ENCODE measurements at places on chromosomes 2 and 18.

DNA sequence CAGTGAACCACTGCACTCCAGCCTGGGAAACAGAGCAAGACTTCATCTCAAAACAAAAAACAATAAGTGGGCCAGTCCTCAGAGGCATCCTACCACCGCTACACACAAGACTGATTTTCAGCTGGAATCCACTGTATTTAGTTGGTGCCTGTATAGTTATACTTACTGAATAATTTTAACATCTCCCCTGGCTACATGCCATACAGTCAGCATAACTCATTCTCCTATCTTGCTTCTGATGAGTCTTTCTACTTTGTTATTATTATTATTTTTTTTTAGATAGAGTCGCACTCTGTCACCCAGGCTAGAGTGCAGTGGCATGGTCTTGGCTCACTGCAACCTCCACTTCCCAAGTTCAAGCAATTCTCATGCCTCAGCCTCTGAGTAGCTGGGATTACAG lies 19.9 kb upstream of the CAB39 start:
- no peaks in the 10 kb centered on the region for H3K36me3 ChIP-seq
- no peak for DNase-seq
- H3K27me3 ChIP-seq, result no peaks in the 10 kb centered on the region
- H3K4me1 ChIP-seq, result peaks cover 39% of the 10 kb centered on the region

DNA sequence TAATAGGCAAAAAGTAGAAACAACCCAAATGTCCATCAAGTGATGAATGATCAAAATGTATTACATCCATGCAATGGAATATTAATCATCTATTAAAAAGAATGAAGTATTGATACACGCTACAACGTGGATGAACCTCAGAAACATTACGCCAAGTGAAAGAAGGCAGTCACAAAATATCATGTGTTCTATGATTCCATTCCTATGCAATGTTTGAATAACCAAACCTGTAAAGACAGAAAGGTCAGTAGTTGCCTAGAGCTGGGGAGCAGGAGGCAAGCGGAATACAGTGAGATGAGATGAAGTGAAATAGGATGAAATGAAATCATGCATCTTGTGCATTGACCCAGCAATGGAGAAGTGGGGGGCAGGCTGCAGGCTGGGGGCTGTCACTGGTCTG lies 17.9 kb upstream of the COL6A3 start:
- H3K27ac ChIP-seq, result peak overlapping the region; percentile 94
- DNase-seq, result no peak
- no peak overlapping the region for H3K4me3 ChIP-seq
- H3K36me3 ChIP-seq, result no peaks in the 10 kb centered on the region
- H3K4me1 ChIP-seq, result peaks cover 29% of the 10 kb centered on the region

DNA sequence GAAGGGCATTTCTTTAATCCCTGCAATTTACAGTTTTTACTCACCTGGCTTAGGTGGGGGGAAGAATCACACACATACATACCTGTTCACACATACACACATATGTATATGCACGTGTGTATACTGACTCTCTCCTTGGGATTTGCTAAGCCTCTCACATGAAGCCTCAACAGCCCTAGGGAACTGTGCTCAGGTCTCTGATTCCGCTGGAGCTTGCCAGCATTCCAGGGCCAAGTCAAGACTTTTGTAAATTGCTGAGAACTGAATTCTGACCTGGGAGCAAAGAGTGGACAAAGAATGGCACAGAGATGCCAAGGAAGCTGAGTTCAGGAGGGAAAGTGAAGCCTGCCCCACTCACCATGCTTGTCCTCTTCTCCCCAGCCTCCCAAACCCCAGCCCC lies 177.3 kb downstream of the TMEM247 start:
- H3K36me3 ChIP-seq, result no peaks in the 10 kb centered on the region
- peaks cover 8% of the 10 kb centered on the region for H3K4me1 ChIP-seq
- DNase-seq, result no peak
- no peak overlapping the region for H3K27ac ChIP-seq
- no peaks in the 10 kb centered on the region for H3K27me3 ChIP-seq

GRCh38 chr2:17805717-17806363 lies 10.4 kb upstream of the MSGN1 start:
- no peaks in the 10 kb centered on the region for H3K4me1 ChIP-seq
- H3K4me3 ChIP-seq, result no peak overlapping the region
- no peak for DNase-seq
- H3K27ac ChIP-seq, result no peak overlapping the region

GRCh38 chr2:134097740-134098139 lies 156.1 kb upstream of the MGAT5 start:
- H3K4me1 ChIP-seq, result no peaks in the 10 kb centered on the region
- no peak for DNase-seq
- H3K36me3 ChIP-seq, result no peaks in the 10 kb centered on the region
- H3K4me3 ChIP-seq, result no peak overlapping the region
- no peaks in the 10 kb centered on the region for H3K27me3 ChIP-seq
- H3K27ac ChIP-seq, result no peak overlapping the region

DNA sequence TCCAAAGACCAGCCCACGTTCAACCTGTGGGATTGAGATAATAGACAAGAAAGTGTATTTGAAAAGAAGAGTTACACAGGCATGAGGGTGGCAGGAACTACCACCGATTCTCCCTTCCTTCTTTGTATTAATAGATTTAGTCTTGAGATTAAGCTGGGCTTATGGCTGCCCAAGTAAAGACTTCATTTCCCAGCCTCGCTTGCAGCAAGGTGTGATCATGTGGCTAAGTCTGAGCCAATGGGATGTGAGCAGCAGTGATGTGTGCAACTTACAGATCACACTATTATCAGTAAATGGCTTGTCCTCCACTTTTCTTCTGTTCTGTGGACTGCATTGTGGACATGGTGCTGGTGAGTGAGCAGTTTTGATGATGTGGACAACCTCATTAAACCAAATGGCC lies 101.7 kb downstream of the POLR1A start:
- H3K4me3 ChIP-seq, result no peak overlapping the region
- no peak overlapping the region for H3K27ac ChIP-seq
- no peaks in the 10 kb centered on the region for H3K27me3 ChIP-seq
- H3K4me1 ChIP-seq, result no peaks in the 10 kb centered on the region
- H3K36me3 ChIP-seq, result no peaks in the 10 kb centered on the region

GRCh38 chr2:157307021-157307420 lies 18.6 kb downstream of the ERMN start:
- peaks cover 6% of the 10 kb centered on the region for H3K4me1 ChIP-seq
- DNase-seq, result no peak
- H3K27ac ChIP-seq, result no peak overlapping the region
- H3K4me3 ChIP-seq, result no peak overlapping the region
- H3K36me3 ChIP-seq, result no peaks in the 10 kb centered on the region

DNA sequence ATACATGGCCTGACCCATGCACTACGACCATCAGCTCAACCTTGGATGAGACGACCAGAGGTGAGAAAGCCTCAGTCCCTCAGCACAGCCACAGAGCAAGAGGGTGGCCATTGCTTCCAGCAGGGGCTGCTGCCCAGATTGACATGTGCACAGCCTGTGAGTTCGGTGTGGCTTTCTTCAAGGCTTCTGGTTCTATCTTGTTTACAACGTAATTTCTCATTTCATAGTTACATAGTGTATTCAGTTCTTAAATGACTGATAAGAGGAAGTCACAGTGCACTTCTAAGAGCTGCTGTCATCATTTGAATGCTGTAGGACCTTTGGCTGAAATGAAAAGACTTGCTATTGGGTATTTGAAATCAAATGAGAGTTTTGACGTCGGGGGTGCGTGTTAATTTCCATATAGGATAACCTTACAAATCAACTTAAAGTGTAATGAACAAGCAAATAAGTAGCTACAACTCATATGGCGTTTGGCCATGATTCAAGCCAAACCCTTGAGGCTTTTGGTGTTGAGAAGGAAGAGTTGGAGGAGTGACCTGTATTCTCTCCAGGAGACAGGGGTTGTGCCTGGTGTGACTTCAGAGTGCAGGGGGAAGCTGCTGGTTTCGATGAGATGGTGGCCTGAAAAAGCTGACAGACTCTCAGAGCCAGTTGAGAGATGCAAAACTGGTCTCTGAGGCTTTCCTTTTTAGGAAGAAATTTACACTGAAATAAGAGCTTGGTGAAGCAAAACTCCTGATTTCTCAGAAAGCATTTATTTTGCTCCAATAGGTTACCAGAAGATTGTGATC lies 51.0 kb downstream of the TSHZ1 start:
- no peaks in the 10 kb centered on the region for H3K27me3 ChIP-seq
- no peak for DNase-seq
- H3K36me3 ChIP-seq, result no peaks in the 10 kb centered on the region

- H3K36me3 ChIP-seq, result no peaks in the 10 kb centered on the region
- H3K27me3 ChIP-seq, result no peaks in the 10 kb centered on the region
- no peak overlapping the region for H3K4me3 ChIP-seq
- peak overlapping the region; percentile 93 for H3K27ac ChIP-seq
- DNase-seq, result no peak
Measured at GRCh38 chr2:64212346-64212745, 68.1 kb upstream of the PELI1 start.

DNA sequence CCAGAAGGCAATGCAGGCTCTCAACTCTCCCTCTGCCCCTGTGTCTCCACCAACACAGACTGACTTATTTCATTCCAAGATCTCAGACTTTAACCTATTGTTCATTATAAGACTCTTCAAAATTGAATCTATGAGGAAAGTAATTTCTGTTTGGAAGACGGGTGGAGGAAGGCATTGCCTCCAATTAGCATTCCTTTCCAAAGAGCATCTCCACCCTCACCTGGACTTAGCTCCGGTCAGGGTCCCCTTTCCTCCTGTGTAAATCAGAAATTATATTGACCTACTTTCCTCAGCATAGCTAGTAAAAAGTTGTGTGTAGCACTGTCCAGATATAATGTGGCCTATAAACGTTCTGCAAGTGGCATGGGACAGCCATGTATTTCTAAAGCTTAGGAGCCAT lies 230.4 kb upstream of the ACVR2A start:
- no peak overlapping the region for H3K4me3 ChIP-seq
- H3K4me1 ChIP-seq, result no peaks in the 10 kb centered on the region
- H3K27me3 ChIP-seq, result no peaks in the 10 kb centered on the region
- no peak overlapping the region for H3K27ac ChIP-seq
- DNase-seq, result no peak
- no peaks in the 10 kb centered on the region for H3K36me3 ChIP-seq

DNA sequence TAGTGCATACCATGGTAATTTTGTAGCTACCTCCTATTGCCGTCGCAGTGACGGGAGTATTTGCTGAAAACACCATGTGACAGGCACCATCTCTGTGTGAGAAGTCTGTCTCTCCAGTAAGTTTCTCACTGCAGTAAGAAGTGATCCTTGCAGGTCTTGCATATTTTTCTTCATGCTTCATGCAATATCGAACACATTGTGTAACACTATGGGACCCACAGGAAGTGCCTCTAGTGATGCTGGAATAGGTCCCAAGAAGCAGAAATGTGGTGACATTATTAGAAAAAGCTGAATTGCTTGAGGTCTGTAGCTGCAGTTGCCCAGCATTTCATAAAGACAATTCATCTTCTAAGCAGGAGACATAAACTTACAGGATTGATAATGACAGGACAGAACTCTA lies 167.6 kb downstream of the DCDC2C start:
- DNase-seq, result no peak
- no peak overlapping the region for H3K4me3 ChIP-seq
- H3K27me3 ChIP-seq, result no peaks in the 10 kb centered on the region
- H3K4me1 ChIP-seq, result no peaks in the 10 kb centered on the region

- DNase-seq, result no peak
- H3K36me3 ChIP-seq, result no peaks in the 10 kb centered on the region
- H3K27me3 ChIP-seq, result no peaks in the 10 kb centered on the region
- H3K27ac ChIP-seq, result no peak overlapping the region
- no peak overlapping the region for H3K4me3 ChIP-seq
Measured at GRCh38 chr2:54329482-54330161, 73.6 kb upstream of the TSPYL6 start.
